ENCODE measurements at places on chromosomes 7 and 10.
A peak's percentile ranks its signal among the peaks of the same experiment; 100 is the strongest.

DNA sequence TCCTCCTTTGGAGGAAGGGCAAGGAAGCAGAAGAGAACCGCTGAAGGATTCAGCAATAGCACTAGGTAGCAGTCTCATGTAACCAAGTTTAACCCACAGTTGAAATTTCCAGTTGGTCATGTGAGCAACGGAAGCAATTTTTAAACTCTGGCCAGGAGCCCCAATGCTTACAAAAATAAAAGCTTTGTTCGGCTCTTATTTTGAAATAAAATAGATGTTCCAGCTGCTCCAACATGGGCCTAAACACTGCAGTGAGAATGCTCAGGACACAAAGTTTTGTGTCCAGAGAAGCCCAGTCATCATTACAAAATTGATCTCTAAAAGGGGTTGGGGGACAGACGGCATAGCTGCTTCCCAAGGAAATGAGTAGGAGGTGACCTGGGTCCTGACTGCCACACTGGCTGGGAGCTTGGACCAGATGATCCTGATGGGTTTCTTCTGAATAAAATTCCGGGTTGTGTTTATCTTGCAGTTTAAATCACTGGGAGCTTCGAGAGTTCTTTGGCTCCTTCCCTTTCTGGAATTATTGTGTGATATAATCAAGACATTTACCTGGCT, 452 bp upstream of the TMEM140 start:
- DNase-seq = peak; percentile 28

GRCh38 chr7:46651561-46652088, 730.6 kb upstream of the IGFBP3 start:
- no peak for DNase-seq

DNA sequence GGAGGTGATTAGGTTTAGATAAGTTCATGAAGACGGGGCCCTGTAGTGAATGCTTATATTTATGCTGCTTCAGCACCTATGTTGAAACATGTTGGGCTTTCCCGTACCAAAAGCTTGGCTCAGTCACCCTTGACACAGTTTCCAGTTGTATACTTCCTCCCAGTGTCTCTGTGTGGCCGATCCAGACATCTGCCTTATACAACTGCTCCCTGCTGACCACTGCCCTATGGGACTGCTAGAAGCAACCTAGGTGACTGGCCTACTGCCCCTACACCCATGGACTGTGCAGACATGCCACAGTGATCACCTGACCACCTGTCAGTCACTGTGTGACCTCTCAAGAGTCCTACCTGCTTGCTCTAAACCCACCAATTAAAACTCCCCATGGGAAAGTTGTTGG, 22.6 kb upstream of the TSPAN13 start:
- DNase-seq = no peak

DNA sequence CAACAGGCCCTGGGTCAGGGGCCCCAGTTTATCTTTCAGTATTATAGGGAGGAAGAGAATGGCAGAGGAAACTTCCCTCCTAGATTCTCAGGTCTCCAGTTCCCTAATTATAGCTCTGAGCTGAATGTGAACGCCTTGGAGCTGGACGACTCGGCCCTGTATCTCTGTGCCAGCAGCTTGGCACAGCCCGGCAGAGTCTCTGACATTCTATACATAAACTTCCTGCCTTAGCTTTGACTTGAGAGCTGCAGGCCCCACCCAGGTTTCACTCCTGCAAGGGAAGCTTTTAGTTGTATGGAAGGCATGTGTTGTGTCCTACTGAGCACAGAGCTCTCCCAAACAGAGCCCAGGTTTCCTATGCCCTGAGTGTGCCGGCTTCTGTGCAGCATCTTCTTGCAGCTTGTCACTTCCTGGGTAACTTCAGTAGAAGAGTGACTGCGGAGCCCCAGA, 205.6 kb upstream of the PRSS58 start:
- DNase-seq = no peak

DNA sequence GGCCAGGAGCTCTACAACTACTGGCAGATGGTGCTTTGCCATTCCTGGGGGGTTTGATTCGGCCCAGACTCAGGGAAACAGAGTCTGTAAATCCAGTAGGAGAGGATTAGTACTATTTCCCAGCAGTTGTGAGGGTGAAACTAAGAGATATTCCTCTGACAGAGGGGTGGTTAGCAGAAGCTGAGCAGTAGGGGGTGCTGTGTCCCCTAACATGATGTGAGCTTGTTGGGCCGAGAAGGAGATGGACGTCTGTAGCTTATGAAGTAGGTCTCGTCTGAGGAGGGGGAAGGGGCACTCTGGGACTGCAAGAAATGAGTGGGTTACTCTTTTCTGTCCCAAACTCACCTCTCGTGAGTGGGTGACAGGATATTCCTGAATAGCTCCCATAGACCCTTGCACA, 179.2 kb upstream of the MBL2 start:
- DNase-seq = peak; percentile 43

GRCh38 chr10:77532068-77532467, 105.5 kb downstream of the KCNMA1 start:
- DNase-seq = peak; percentile 80

DNA sequence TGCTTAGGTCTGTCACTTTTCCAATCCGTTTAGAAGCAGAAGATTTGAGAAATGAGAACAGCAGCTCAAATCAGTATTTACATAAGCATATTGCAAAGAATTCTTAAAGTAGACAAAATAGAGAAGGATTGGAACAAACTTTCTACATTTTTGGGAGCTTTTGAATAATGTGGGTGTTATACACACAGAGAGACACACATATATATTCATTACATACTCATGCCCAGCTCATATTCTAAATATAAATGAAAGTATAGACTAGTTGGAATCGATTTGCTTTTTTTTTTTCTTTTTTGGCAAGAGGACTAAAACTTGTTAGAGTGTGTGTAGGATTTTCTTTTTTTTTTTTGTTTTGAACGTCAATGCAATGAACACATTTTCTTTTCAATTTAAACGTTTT, 538.9 kb downstream of the AUTS2 start:
- DNase-seq = no peak

- peak; percentile 19 for DNase-seq
These were observed 673.9 kb upstream of the GALNT17 start for GRCh38 chr7:70457883-70458680.

DNA sequence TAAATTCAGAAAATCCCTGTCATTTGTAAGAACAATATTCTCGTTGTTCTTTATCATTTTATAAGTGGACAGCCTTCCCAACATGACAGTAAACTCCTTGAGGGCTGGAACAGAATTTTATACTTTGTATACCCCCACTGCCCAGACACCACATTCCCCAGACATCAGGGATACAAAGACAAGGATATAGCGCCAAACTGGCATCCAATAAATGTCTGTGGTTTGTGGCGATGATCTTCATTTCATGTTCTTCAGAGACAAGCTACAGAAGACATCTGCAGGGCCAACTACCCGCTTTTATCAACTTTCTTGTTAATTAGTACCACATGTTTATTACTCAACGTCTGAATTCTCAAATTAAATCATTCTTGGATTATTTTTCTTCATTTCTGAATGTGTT, 155.9 kb downstream of the ATE1 start:
- DNase-seq = no peak

DNA sequence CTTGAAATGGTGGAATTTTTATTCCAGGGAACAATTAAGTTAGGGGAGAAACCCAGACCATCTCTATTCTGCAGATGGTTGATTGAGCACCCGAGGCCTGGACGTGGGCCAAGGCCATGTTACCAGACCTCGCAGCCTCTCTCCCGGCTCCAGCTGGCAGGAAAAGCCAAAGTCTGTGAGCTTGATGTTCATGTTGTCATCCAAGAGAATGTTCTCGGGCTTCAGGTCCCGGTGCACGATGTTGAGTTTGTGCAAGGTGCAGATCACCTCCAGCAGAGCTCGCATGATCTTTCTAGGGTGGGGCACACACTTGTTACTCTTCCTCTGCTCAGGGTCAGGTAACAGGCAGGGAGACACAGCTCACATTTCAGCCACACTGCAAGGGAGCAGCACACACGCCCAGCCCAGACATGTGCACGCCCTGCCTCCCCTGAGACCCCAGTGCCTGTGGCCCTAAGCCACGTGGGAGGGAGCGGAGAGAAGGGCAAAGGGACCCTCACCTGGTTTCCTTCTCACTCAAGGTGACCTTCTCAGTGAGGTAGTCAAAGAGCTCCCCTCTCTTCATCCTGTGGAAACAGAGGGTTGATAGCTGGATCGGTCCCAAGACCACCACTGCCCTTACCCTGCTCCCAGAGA, 9.5 kb downstream of the PHKG1 start:
- no peak for DNase-seq

- no peak for DNase-seq
These were observed 261.4 kb upstream of the YAE1 start for GRCh38 chr7:39304668-39305405.

GRCh38 chr7:46900312-46901263, 681.3 kb downstream of the TNS3 start:
- DNase-seq = peak; percentile 9

- peak; percentile 81 for DNase-seq
These were observed 30.1 kb downstream of the BTBD16 start for GRCh38 chr10:122301055-122301810.

GRCh38 chr7:22083704-22084240, 138.1 kb upstream of the CDCA7L start:
- peak; percentile 10 for DNase-seq

DNA sequence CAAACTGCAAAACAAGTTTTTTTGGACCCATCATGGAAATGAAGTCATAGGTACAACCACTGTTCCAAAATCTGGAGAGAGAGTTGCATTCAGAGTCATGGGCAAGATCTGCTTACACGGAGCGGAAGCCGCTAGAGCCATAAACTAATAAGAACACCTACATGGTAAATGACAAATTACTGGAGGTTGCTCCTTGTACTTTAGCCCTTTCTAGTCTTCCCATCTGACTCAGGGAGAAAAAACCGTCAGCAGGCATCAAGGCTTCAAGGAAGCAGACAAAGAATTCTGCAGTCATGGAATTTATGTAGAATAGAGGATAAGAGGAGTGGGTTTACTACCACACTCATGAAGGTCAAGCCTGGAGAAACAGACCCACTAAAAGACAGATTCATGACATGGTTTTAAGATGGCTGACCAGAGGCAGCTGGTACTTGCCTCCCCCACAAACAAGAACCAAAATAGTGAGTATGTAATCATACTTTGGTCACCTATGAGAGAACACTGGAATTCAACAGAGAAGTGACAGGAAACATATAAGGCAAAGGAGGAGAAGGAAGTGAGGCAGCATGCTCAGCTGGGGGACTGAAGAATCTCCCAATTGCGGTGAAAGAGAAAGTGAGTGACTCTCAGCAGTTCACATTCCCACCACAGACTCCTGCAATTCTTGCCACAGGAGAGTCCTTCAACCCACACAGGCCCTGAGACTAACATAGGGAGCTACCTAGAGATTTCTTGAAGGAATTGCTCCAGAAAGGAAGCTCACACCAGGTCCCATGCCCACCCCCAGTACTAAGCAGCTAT, 42.4 kb upstream of the ASAH2 start:
- DNase-seq = no peak

DNA sequence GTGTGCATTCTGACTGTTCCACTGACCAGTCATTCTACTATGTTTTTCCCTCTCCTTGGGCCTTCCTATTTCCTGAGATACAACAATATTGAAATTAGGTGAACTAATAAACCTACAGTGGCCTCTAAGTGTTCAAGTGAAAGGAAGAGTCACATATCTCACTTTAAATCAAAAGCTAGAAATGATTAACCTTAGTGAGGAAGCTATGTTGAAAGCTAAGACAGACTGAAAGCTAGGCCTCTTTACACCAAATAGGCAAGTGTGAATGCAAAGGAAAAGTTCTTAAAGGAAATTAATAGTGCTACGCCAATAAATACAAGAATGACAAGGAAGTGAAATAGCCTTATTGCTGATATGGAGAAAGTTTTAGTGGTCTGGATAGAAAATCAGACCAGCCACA, 5.7 kb upstream of the DYNC1I1 start:
- DNase-seq = no peak

DNA sequence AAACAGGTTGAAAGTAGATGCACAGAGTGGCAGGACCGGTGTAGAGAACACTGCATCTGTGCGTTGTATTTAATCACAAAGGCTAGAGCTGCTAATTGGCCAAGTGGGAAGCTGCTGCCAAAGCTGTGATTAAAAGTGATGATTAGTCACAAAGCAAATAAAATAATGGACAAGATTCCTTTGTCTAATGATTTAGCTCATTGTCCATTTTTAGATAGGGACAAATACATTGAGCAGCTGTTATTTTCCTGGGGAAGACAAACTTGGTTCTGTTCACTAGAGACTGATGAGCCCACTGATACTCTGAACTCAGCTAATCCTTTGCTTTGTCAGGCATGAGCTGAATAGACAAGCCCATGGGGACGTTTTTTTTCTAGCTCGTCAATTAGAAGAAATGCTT, 19.7 kb downstream of the UBE3C start:
- DNase-seq = peak; percentile 9

DNA sequence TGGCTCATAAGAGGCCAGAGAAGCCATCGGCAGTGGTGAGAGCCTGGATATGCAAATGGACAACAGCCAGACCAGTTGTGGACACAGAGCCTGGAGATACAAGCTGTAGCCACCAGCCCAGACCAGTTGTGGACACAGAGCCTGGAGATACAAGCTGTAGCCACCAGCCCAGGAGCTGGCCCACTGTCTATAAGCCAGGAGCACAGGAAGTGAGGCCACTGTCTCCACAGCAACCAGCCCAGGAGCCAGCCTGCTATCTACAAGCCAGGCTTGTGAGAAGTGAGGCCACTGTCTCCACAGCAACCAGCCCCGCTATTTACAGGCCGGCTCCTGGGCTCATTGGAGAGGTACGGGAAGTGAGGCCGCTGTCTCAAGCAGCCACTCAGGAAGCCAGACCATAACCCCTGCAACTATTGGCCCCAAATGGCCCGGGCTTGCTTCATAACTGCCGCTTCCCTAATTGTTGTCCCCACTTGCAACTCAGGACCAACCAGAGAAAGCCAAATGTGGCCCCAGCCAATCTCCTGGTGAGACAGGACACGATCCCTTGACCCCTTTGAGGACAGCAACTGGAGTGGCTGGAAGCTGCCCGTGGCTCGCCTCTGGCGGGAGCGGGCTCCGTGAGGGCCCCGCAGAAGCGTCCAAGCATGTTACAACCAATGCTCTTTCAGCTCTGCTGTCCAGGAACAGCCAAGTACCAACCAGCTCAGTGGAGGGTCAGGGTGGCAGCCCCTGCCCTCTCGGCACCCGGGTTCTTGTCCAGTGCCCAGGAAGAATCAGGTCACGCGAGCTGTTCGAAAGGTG, 44.1 kb upstream of the CNPY1 start:
- DNase-seq = peak; percentile 6

DNA sequence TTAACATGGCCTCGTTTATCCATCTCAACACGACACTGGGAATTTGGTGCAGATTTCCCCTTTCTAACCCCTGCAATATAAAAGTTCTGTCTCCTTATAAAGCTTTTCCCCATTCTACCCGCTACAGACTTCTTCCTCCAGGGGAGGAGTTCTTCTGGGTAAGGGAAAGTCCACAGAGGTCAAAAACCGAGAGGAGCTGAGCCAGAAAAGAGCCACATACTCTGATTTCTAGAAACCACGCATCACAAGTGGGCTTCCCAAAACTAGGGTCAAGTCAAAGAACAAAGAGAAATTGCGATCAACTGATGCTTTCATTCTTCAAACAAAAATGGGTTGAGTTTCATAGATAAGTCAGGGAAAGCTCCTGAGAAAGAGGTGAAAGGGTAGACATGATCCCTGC, 6.8 kb downstream of the IL6 start:
- DNase-seq = no peak

GRCh38 chr7:111605246-111605645, 43.0 kb upstream of the IMMP2L start:
- no peak for DNase-seq
